Cortex of kidney (tissue), 1 donor: ENCODE measurements at places on chromosomes 6 and 20.

DNA sequence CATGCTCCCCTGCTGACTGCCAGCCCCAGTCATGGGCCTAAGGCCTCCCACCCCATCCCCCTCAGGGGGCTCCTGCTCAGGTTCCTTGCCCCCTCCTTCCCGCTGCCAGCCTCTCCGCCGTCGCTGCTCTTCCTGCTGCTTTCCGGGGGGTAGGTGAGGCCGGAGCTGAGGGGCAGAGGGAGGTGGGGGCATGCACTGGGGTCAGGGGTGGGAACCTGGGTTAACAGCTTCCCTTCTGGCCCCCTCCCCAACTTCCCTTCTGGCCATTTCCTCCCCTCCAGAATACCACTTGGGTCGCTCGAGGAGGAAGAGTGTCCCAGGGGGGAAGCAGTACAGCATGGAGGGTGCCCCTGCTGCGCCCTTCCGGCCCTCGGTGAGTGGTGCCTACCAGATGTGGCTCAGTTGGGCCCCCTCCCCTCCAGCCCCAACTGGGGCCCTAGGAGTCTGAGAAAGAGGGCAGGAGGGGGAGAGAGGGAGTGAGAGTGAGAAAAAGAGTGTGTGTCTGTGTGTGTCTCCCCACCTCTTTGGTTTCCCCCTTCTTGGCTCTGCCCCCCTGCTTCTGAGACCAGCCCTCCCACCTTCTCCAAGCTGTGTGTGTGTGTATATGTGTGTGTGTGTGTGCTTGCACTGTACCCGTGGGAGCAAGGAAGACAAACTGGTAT lies 12.1 kb downstream of the SYNGAP1 start:
- no peak for DNase-seq

- DNase-seq: no peak
Measured at GRCh38 chr6:347951-348859, 43.3 kb upstream of the IRF4 start.

DNA sequence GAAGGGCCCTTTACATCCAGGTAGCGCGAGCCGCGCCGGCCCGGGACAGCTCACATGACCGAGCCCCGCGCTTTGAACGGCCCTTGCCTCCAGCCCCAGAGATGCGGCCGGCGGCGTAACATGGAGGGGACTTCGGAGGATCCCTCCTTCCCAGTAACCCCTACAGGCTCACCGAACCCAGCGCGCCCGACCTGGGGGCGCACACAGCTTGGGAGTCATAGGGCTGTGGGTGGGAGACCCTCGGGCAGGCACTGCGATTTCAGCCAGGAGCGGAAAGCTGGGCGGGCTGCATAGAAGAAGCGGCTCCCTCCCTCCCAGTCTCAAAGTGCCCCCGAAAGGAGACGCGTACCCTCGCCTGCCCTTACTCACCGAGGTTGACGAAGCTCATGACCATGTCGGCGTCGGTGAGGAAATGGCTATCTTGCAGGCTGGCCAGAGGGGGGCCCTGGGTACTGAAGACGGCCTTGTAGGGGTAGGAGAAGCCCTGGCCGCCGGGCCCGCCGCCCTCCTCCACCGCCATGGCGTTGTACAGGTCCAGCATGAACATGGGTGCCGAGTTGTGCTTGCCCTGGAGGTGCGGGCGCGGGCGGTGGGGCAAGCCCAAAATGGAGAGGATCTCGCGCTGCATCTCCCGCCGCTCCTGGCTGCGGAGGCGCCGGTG lies 975 bp downstream of the BMP7 start:
- no peak for DNase-seq

DNA sequence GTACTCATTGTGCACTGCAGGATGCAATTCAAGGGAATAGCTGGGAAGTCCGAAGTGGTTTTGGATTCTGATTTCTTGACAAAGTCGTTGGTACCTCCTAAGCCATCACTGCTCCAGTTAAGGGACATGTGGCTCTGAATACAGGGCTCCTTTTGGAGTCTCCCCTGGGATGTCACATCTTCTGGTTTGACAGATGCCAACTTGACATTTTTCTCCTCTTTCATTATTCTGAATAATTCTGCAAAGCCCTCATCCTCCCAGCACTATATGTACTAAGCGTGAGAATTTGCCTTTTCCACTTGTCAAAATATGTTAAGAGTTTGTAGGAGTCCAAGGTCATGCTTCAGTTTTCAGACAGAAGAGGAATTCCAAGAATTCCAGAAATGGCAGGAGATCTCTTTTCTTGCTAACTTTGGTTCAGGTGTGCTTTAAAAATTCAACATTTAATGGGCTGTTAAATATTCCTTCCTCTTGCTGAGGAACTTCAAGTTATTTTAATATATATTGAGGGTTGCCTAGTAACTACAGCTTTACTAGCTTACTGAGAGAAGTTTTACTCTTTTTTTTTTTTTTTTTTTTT lies 38.7 kb downstream of the DOK5 start:
- no peak for DNase-seq

- no peak for DNase-seq
Measured at GRCh38 chr6:73680289-73680918, 15.6 kb upstream of the CD109 start.

DNA sequence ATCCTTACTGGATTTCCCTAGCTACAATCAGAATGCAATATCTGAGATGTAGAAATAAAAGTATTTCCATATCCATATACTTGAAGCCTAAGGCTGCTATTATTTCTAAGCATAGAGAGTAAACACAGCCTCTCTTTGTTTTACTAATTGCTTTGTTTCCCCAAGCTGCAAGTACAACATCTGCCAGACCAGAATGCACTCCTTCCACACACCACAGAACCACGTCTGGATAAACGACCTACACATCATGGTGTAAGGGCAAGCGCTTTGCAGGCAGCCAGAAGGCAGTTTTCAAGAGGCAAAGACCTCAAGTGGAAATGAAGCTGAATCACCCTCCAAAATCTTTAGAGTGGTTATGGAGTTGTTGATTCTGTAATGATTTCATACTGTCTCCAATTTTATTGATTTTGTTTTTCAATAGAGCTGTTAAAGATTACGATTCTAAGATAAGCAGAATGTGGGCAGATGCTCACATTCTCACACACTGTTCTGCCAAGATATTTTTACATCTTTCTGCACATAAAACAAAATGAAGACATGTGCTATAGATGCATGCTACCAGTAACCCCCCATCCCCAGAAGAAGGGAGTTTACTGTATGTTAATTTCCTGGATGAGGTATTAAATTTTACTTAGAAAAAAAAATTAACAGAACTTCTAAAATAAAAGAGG lies 88.8 kb downstream of the THEMIS start:
- no peak for DNase-seq
